ENCODE measurements at places on chromosomes 16 and 17.

DNA sequence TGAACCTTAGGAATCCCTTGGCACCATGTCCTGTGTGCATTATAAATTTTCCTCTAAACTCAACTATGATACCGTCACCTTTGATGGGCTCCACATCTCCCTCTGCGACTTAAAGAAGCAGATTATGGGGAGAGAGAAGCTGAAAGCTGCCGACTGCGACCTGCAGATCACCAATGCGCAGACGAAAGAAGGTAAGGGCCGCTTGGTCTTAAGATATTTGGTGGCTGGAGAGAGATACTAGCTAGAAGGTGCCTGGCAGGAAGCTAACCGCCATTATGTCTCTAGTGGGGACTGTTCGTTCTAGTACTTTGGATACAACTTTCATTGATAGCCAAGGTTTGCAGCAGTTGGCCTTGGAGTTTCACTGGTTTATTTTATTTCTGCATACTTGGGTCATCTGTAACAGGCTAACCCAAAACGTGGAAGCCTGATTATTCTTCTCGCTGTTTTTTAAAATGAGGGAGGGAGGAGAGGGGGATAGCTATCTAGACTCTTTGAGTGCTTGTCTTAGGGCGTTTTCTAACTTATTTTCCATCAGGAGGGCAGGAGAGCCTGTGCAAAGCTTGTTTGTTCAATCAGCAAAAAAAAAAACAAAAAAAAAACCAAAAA, 1.3 kb downstream of the RBBP6 start:
- peak; percentile 40 for DNase-seq

- DNase-seq: no peak
Observed at GRCh38 chr17:63855185-63855584, 12.7 kb upstream of the SMARCD2 start.

GRCh38 chr17:33517746-33518145, 224.7 kb upstream of the ASIC2 start:
- no peak for DNase-seq

DNA sequence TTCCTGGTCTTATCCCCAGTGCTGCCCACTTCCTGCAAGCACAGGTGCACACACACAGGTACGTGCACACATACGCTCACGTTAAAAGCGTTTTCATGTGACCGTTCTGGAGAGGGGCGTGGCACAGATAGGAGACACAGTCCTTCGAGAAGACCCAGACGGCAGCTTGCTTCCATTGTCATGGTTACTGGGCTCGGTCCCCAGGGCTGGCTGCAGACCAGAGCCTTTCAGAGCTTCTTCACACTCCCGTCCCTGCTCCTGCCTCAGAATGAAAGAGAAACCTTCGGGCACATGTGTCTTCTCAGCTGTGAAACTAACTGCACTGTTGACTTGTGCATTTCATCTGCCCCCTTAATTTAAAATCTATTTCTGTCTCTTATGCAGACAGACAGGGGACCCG, 154.2 kb downstream of the PITPNC1 start:
- no peak for DNase-seq

DNA sequence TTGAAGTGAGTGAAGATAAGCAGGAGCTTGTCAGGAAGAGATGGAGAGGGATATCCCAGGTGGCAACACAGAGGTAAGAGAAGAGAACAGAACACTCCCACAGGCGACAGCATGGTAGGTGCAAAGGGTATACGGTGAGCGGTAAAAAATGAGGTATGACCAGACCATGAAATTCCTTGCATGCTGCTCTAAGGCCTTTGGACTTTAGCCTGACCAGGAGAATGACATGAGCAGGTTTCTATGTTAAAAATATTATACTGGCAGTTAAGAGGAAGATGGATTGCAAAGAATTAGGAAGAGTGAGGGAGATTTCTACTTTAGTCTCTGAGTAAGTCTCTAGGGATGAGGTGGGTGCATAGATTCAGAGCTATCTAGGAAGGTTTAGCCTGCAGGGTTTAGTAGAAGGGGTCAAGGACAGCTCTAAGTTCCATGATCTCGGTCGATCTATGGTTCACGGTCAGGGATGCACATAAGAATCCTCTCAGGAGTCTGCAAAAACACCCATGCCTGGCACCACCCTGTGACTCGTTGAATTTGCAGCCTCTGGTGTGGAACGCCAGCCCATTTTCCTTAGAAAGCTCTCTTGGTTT, 65.7 kb downstream of the HLF start:
- no peak for DNase-seq

DNA sequence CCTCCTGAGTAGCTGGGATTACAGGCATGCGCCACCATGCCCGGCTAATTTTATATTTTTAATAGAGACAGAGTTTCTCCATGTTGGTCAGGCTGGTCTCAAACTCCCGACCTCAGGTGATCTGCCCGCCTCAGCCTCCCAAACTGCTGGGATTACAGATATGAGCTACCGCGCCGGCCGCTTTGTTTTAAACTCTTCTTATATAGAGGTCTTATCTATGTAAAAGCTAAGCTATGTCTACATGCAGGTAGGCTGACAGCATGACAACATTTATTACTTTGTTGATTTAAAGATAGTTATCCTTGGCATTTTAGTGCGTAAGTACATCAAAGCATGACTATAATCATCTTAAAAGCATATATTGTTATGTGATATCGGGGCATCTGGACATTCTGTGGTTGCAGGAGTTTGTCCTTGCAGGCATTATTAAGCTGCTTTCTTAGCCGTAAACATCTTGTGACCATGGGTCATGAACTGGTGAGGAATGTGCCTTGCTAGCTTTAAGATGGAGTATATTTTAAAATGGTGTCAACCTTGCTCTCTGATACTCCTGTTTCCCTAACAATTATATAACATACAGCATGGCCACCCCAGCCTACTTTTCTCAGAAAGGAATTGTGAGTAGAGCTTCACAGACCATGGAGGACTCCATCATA, 45.8 kb upstream of the TAOK1 start:
- DNase-seq: no peak

DNA sequence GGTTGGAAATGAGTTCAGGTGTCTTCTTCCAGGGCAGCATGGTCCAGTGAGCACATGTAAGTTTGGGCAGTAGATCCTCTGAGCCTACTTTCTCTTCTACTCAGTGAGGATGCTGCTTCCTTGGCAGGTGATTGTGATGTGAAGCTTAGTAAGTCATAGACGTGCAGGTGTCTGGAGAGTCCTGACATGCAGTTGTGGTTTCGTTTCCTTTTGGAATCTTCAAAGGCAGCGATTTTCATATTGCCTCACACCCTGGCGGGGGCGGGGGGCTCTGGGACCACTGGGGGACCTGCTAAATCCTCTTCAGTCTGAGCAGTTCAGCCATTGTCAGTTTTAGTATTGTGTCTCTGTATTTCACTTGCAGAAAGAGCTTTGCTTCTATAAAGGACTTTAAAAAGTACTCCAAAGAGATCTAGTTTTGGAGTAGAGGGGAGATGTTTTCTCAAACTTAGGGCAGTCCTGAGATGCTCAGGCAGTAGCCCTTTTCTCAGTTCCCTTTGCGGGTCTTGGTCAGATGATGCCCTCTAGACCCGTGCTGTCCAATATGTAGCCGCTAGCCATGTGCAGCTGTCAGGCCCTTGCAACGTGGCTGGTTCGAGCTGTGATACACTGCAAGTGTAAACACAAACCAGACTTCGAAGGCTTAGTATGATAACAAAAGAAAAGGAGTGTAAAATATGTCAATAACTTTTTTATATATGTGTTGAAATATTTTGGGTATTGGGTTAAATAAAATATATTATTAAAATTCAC, 4.0 kb upstream of the CDK5R1 start:
- no peak for DNase-seq

GRCh38 chr16:20867585-20867984, 32.6 kb downstream of the DCUN1D3 start:
- DNase-seq: no peak

DNA sequence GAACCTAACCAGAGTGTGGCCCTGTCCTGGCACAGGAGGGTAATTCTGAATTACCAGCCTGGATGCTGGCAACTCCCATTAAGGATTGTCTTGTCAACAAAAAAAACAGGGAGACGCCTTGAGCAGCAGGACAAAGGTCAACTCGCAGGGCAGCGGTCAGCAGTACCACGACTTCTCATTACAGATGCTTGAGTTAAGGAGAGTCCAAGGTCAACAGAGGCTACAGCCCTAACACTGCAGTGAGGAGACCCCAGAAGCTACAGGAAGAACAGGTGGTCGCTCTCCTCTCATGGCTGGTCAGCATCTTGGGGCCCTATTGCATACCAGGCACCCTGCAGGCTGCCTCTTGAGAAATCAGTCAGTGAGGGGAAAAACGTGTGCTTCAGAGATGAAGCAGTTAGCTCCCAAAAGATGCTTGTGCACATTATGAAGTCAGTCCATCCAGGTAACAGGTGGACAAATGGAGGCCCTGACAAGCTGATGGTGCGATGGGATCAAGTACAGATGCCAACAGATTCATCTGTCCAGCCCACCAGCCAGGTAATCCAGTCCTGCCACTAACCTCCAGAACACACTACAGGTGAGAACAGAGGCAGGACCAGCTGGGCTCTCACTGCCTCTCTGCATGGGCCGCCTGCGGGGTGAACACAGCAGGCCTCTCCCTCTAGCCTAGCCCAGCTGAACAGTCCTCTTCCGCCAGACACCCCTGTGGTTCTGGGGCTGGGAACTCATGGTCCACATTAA, 4.2 kb downstream of the CSNK1D start:
- DNase-seq: no peak

GRCh38 chr17:58245428-58246103, 7.2 kb downstream of the LPO start:
- DNase-seq: no peak

- no peak for DNase-seq
Observed at GRCh38 chr17:33055171-33055611, 63.5 kb downstream of the SPACA3 start.

- no peak for DNase-seq
Observed at GRCh38 chr17:8701754-8702153, 42.9 kb downstream of the CCDC42 start.

- no peak for DNase-seq
Observed at GRCh38 chr16:88441460-88441859, 11.6 kb upstream of the ZFPM1 start.
